ENCODE measurements at places on chromosomes 1 and 21.

- no peak for DNase-seq
Observed at GRCh38 chr1:168497376-168497950, 46.3 kb downstream of the XCL2 start.

- no peak for DNase-seq
Observed at GRCh38 chr21:38643404-38644023, 145.2 kb upstream of the ERG start.

DNA sequence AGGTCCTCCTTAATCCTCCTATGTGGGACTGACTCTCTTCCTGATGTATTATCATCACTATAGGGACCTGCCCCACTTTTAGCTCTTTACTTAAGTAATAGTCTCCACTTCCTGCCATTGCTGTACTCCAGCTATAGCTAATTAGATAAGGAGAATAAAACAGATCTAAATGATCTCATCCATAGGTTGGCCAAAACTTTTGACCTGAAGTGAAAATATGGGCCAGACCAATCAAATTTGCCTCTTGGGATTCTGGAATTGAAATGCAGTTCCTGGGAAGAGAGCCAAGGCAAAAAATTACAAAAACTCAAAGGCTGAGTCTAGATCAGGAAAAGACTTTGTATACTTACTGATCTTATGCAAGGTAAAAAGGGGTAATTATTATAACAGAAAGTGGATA is 36.1 kb upstream of the PDE4B start:
- DNase-seq = no peak

DNA sequence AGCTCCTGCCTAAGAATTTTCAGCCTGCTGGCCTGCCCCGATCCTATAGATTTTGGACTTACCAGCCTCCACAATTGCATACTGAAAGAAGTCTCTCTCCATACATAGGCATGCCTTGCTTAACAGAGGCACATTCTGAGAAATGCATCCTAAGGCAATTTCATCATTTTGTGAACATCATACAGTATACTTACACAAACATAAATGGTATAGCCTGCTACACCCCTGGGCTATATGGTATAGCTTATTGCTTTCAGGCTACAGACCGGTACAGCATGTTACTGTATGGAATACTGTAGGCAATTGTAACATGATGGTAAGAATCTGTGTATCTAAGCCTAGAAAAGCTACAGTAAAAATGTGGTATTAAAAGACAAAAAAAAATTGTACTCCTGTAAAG is 174.7 kb downstream of the NRIP1 start:
- no peak for DNase-seq

GRCh38 chr1:246099570-246099969 is 407.5 kb downstream of the SMYD3 start:
- no peak for DNase-seq

DNA sequence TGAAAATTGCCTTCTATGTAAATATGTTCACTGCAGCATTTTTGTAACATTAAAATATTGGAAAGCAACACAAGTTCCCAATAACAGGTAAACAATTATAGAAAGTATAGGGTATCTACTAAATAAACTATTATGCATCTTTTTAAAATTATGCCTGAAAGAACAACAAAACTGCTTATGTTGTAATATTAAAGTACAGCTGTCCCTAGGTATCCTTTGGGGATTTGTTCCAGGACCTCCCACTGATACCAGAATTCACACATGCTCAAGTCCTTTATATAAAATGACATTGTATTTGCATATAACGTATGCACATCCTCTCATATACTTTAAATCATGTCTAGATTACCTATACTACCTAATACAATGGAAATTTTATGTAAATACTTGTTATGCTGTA is 121.8 kb upstream of the TNFSF4 start:
- no peak for DNase-seq

- DNase-seq = no peak
Observed at GRCh38 chr1:40389322-40389803, 15.8 kb downstream of the SMAP2 start.

- DNase-seq = no peak
Observed at GRCh38 chr1:203291201-203292096, 13.9 kb upstream of the BTG2 start.

GRCh38 chr1:10484521-10484920 is 9.8 kb downstream of the PEX14 start:
- DNase-seq = no peak

DNA sequence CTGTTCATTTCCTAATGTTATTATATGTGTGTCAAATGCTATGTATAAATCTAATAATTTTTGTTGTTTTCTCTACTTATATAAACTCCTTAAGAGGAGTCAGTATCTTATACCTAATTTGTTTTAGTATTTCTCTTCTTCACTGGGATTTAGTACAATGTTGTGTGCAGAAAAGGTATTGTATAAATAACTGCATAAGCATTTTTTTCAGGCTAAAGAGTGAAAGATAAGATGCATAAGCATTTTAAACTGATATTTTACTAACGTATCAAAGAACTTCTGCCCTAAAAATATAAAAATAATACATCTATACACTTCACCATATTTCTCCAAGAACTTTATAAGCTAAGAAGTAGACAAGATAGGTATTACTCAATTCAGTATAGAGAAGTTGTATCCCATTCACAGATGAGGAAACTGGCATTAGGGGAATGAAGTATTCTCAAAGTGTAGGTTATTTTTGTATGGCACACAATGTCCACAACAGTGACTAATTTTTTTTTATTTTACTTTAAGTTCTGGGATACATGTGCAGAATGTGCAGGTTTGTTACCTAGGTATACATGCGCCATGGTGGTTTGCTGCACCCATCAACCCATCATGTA is 59.3 kb downstream of the NUP210L start:
- no peak for DNase-seq

GRCh38 chr1:222087221-222087920 is 345.5 kb upstream of the DUSP10 start:
- DNase-seq = no peak

GRCh38 chr1:30934613-30935012 is 26.1 kb upstream of the SDC3 start:
- DNase-seq = no peak

DNA sequence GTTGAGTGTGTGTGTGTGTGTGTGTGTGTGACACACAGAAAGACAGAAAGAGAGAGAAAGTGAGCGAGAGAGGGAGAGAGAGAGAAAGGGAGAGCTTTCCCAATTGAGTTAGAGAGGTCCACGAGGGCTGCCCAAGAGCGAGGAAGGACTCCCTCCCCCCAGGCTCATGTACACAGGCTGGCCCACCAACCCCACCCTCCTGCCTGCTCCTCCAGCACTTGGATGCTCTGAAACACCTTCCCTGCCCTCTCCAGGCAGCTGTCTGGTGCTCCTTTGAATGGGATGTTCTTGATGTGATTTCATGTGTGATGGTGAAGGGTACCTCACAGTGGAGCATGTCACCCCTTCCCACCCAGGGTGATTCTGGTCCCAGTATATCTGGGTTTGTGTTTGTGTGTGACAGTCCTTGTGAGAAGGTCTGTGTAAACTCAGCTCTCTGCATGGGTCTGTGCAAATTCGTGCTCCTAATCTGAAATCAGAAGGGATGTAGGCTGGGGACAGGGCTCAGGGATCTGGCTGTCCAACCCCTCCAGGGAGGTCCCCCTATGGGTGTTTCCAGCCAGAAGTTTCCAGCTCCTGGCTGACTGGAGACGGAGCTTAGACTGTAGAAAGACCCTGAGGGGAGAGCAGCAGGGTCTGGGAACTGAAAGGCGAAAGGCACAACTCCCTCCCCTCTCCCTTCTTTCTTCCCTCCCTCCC is 6.8 kb upstream of the PEAR1 start:
- no peak for DNase-seq

GRCh38 chr1:149888999-149889289 is 10.4 kb upstream of the BOLA1 start:
- DNase-seq = no peak

GRCh38 chr1:162973381-162973795 is 95.8 kb upstream of the RGS4 start:
- DNase-seq = no peak

GRCh38 chr1:242412921-242413320 is 111.6 kb downstream of the PLD5 start:
- DNase-seq = no peak

DNA sequence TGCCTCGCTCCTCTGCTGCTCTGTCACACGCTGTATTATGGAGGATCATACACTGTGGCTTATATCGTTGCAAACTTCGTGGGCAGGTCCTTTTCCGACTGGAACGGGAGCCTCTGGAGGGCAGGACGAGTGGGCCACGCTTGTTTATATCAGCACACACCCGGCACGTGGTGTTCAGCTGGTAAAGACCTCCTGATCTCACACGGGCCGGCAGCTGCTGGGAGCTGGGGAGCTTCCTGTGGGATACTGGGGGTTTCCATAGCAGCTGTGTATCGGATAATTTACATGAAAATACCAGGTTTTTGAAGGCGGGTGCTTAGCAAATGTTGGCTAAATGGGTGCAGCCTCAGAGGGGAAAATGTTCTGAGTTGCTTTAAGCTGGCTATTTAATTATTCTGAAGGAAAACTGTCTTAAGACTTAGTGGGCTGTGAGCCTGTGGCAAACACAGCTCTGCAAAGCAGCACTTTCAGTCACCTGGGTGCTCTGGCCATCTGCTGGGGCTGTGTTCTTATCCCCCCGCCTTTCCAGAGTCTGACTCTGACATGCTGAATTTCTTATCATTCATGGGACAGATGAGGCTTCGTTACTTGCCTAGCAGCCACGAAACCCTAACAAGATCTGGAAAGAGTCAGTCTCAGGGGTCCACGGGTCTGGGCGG is 103.6 kb upstream of the GCLM start:
- no peak for DNase-seq

- no peak for DNase-seq
Observed at GRCh38 chr1:22206551-22207125, 63.7 kb upstream of the WNT4 start.

- no peak for DNase-seq
Observed at GRCh38 chr1:31959521-31960340, 21.6 kb upstream of the PTP4A2 start.

DNA sequence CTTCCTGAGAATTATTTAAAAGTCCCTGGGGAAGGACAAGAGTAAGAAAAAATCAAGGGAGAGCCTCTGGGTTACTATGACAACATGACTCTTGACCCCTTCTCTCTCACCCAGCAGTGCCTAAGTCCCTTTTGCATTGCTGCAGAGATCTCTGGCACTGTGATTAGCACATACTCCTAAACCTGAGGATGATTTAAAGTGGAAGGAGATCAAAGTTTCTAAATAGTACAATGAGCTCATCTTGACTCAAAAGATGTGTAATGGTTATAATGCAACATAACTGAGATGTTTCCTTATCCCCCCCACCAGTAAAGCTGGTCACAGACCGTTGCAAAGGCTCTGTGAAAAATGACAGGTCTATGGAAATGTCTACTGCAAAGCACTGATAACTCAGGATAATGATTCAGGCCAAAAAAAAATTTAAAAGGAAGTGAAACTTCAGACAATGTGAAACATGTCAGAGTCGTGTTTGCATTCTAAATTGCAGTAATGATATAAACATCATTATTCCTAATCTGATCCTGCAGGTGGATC is 519.2 kb downstream of the KIF26B start:
- no peak for DNase-seq

GRCh38 chr21:17730782-17731181 is 88.4 kb downstream of the C21orf91 start:
- DNase-seq = no peak

DNA sequence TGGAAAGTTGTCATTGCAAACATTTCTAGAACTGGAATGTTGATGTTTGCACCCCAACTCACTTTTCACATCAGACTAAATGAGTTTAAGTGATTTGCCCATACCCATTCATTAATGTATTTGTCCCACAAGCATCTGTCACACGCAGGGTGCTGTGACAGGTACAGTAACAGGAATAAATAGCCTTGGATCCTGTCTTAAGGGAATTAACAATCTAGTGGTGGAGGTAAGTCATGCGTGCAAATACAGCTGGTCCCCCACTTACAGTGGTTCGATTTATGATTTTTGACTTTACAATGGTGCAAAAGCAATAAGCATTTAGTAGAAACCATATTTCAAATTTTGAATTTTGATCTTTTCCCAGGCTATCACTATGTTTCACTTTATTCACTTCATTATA is 17.5 kb upstream of the PRDM2 start:
- DNase-seq = no peak

- peak; percentile 43 for DNase-seq
Observed at GRCh38 chr1:41917835-41918449, 780 bp downstream of the HIVEP3 start.

DNA sequence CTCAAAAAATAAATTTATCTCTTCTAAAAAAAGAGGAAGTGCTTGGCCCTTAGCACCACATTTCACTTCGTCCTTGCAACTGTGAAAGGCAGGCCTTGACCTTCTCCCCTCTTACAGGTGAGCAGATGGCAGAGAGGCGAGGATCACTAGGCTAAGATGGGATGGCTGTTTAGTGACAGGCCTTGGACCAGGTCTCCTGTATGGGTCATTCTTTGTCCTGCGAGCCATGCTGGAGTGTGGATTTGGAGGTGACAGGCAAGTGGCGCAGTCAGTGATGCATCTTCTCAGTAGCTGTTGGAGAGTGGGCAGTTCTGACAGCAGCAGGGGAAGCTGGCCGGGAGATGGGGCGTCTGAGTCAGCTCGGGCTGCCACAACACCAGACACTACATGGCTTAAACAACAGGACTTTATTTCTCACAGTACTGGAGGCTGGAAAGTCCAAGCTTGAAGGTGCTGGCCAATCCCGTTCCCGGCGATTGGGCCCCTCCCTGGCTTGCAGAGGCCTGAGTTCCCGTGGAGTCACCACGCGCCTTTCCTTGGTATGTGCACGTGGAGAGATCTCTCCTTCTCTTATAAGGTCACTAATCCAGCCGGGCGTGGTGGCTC is 16.5 kb downstream of the SLC27A3 start:
- DNase-seq = no peak

DNA sequence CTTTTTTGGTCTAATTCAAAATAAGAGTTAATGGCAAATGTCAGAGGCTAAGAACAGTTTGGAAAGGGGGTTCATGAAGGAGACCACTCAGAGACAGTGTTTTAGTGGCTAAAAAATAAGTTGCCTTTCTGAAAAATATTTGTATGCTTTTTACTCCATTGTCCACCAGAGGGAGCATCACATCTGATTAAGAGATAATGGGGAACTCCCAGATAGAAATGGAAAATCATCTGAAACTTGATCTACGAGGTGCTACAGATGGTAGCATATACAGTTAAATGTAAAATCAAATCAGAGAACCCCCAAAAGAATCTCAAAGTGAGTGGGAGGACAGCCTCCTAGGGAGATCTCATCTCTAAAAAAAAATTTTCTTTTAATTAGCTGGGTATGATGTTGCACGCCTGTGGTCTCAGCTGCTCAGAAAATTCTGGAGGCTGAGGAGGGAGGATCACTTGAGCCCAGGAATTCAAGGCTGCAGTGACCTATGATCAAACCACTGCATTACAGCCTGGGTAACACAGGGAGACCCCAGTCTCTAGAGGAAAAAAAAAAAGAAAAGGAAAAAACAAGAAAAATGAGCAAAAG is 9.7 kb downstream of the SMYD3 start:
- no peak for DNase-seq

- DNase-seq = no peak
Observed at GRCh38 chr1:88462488-88463261, 221.4 kb upstream of the PKN2 start.

- DNase-seq = no peak
Observed at GRCh38 chr1:170145770-170146676, at the start of gene NTMT2. Gene NTMT2 (plus strand): TSS chr1:170145959. CDS start chr1:170146108, 149 bp downstream.

GRCh38 chr1:31201931-31202360 is 37.7 kb downstream of the NKAIN1 start:
- DNase-seq = no peak
